ENCODE measurements at places on chromosomes 1 and 21. TPM values are rescaled to one million over a fixed set of nuclear protein-coding genes. Genes with fewer than 3 reads are reported as not detected.

DNA sequence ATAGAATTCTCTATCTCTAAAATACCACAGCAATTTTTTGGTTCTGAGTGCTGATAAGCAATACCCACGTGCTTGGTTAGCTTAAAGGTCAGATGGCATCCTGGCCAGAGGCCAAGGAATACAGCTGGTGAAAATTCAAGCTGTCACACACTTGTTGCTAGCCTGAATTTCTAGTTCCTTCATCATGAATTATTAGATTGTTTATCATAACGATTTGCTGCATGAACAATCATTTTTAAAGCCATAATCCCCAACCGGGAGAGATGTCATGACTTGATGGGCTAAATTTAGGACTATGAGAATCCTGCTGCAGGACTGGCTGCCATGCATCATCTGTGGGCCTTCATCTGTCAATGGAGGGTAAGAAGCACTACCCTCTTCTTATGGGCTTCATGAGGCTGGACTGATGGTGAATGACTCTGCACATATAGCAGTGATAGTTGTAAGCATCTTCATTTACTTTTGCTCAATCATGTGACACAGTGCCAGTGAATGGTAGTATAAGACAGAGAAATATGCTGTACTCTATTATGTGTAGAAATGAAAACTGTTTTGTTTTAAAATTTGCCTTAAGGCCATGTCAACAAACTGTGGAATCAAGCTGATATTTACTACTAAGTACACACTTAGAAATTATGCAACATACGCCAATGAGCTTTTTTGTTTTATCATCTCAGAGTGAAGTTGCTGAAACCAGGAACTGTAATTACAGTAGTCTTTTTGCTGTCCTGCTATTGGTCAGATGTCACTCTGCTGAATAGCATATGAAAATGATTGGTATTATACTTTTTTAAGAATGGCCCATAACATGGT, 80.5 kb upstream of the RALGPS2 start:
- no peak for DNase-seq

- DNase-seq, result no peak
These were observed 54.3 kb downstream of the CENPF start for GRCh38 chr1:214657299-214657698.

- no peak for DNase-seq
These were observed 5.2 kb downstream of the FCRL3 start for GRCh38 chr1:157695417-157695816.

DNA sequence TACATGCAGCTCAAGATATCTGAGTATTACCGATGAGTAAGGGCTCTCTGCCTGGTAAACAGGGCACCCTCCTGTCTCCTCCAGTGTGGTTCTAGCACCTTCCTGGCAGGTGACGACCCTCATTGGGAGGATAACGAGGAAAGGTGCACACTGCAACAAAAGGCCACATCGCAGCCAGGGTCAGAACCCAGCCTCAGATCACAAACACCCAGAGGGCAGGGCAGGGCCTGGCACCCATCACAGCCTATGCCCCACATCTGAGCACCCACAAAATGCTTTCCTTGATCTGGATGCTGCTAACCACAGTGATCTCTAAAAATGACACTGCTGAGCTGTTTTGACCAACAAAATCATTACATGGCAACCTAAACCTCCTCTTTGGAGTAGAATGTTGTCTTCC, 23.8 kb downstream of the C1orf198 start:
- no peak for DNase-seq

CHODL gene
- total RNA-seq, result 1.3 TPM

DNA sequence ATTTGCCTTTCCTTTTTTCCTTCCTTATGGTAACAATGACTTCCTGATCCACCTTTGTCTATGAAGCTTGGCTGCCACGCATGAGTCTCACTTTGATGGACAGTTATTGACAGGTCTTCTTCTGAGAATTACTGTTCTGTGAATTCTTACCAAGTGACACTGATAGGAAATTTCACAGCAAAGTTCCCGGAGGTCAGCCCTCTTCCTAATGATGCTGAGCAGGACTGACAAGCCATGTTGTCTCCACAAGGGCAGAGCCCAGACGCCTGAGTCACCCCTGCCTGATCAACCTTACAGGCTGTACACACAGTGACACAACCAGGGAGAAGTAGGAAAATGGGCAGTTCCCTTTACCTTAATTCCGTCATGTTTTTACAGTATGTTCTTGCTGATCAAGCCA, 44.2 kb downstream of the ZC3H11B start:
- no peak for DNase-seq

CYP4A22 gene
- not detected for total RNA-seq

OR14K1 gene
- not detected for total RNA-seq

IL6R gene
- total RNA-seq, result 11.7 TPM

DNA sequence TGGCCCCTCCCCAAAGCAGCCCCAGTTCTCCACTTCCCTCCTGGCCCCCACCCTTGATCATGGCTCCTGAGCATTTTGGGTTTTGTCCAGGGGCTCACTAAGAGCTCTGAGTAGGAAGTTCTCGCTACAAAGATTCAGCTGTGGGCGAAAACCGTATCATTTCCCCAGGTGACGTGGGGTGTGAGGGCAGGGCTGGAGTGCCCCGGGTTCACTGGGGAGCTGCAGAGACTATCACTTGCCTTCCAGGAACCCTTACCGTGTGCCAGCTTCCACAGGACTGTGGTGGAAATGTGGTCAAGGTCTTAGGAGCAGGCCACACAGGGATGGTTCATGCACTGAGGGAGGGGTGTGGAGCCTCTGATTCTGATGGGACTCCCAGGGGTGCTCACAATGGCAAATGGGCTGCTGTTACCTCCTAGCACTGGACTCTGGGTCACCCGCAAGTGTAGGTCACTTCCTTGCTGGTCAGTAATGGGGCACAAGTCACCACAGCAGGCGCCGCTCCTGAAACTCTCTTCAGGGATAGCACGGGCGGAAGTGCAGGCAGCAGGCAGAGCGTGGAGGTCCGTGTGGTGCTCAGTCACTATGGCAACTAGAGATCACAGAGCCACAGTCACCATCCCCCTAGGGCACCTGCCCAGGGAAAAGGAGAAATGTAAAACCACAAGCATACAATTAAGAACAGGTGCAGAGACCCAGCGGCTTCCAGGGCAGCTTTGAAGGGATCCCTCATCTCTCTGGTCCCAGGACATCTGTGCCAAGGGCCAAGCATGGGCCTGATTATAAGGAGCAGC, 35.4 kb downstream of the RSPH1 start:
- no peak for DNase-seq

DNA sequence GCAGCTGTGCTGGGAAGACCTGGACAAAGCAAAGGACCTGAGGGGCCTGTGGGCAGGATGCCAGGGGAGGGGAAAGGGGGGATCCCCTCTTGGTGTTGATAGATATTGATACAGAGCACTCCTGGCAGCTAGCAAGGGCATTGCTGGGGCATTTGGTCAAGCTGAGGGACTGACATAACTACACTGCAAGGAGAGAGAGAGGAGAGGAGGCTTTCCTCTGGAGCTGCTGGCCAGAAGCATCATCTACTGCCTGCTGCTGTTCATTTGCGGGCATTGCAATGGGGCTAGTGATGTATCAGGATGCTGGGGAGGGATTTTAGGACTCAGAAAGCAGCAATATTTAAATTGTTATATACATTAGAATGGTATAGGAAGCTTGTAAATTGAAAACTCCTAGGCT, 142.0 kb downstream of the ZNF648 start:
- DNase-seq, result no peak

LYPD8 gene
- not detected for total RNA-seq

DNA sequence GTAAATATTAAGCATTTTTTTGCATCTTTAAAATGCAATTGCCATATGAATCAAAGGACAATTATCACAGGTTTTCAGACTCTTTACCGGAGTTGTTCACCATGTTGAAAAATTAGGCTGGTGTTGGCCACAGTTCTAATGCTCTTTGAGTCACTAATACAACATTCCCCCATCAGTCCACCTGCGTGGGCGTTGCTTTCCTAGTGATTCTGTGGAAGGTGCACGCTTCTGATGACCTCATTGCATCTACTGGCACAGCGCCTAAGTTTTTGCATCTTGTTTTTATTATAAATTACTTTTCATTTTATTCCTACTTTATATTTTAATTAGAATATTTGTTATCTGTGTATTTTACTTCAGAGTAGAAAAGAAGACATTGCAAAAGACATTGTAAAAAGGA, 4.7 kb upstream of the F5 start:
- DNase-seq, result no peak

GRCh38 chr1:195979646-195980045, 628.6 kb downstream of the KCNT2 start:
- DNase-seq, result no peak
